ENCODE measurements at places on chromosomes 7 and 10.

DNA sequence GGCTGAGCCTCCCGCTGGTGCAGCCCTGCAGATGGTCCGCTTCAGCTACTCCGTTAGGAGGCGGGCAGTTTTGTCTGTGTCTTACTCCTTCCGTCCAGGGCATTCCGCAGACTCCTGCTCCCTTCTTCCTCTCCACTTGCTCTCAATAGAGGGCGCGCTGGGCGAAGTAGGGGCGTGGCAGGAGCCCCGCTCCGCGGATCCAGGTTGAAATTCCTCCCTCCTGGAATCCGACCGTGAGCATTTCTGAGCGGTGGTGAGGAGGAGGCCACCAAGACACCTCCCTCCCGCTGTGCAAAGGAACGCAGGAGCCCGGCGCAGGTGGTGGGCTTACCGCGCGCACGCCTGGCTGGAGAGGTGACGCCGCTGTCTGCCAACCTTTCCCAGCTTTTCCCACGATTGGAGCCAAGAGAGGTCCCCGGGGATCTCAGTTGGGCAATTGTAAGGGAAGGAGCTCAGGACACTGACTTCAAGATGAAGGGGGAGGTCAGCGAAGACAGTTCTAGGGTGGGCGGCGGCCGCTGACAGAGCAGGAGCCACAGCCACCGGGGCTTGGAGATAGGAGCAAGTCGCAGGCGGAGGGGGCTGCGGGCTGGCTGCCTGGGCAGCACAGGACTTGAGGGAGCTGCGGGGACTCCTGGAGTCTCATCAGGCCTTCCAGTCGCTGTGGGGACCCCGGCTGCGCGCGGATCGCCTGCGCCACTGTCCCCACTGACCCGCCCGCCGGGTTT, 1011.3 kb downstream of the XPNPEP1 start:
- DNase-seq: peak; percentile 62

DNA sequence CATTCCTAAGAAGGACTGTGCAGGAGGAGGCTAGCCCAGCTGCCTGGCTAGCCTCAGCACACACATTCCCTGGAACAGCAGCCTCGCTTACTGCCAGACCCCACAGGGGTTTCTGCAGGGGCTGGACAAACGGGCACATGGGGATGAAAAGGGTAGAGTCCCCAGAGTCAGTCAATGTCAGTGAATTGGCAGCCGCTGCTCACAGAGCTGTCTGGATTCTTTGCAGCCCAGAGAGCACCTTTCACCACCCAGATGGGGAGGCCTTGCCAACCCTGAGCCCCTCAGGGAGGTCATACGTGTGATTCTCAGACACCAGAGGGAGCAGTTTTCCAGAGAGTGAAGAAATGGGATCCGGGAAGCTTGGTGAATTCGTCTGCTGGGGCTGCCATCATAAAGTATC, 143.3 kb downstream of the KCNMA1 start:
- DNase-seq: peak; percentile 59

DNA sequence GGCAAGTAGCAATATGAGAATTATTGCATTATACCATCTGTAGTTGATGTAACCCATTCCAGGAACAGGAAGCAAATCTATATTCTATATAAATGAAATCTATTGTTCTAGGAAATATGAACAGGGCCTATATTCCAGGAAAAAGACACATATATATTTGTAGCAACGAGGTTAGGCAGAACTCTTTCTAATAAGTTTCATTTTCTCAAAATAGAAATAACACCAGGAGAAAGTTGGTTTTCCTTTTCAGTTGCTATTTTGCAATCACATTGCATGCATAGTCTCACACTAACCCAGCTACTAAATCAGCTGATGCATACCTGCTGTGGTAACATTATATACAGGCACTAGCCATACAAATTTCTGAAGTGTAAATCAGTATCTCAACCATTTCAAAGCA, 6.2 kb upstream of the IFIT2 start:
- peak; percentile 52 for DNase-seq

DNA sequence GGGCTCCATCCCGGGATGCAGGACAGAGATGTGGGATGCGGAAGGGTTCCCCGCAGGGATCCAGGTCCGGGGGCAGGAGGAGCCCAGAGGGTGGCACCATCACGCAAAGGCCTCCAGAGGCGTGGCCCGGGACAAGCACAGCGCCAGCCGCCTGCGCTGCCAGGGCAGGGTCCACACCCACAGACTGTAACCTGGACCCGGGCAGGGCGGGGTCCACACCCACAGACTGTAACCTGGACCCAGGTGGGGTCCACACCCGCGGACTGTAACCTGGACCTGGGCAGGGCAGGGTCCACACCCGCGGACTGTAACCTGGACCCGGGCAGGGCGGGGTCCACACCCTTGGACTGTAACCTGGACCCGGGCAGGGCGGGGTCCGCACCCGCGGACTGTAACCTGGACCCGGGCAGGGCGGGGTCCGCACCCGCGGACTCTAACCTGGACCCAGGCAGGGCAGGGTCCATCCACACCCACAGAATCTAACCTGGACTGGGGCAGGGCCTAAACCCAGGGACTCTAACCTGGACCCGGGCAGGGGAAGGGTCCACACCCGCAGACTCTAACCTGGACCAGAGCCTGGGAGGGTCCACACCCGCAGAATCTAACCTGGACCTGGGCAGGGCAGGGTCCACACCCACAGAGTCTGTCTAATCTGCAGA, 37.5 kb upstream of the SUN1 start:
- DNase-seq: no peak

- DNase-seq: no peak
Observed at GRCh38 chr7:506921-507622, 12.6 kb downstream of the PDGFA start.

- peak; percentile 37 for DNase-seq
Observed at GRCh38 chr7:41630741-41631140, 72.1 kb downstream of the INHBA start.

DNA sequence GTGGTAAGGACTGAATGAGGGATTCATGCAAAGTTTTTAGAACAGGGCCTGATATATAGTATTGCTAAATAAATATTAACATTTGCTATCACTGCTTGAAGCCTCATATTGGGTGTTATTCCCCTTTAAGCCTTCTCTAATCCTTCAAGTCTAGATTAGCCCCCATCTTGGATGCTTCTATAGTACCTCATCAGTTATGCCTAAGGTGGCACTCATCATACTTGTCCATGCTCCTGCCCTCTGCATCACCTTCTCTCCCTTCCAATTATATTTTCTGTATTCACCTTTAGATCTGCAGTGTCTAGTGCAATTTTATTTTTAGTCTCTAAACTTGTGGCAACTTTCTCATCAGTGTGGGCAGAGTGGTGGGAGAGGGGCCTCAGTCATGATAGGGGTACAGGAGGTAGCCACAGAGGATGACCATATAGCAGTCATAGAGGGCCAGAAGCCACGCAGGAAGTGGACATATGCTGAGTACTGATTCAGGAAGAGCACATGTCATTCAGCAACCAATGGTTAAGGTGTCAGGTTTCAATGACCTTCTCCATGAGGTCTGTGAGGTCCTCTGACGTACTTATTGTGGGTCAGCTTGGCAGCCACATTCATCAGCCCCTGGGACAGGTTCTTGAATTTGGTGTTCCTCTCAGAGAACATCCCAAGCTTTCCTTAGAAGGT, 2.5 kb downstream of the ENTPD1 start:
- peak; percentile 2 for DNase-seq

DNA sequence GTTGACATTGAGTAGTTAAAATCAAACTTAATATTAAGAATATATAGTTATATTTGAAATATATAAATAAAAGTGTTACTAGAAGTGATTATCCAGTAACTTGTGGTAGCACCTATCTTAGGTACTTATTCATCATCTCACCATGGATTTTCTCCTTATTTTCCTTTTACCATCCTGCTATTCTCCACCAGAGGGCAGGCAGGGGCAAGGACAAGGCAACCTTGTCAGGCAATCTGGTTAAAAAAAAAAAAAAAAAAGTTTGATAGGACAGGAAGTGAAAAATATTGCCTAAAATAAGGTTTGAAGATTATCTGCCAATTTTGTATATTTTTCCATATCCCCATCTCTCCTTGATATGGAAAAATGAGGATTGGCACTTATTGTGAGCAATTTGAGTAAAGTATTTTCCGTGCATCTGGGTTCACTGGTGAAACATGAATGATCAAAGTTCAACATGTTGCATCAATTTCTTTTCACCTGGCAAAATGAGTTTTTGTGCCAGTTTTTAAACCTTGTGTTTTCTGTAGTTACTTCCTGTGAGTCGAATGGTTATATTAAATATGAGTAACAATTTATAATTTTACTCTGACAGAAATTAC, 256.7 kb downstream of the AGMO start:
- peak; percentile 57 for DNase-seq

- DNase-seq: peak; percentile 88
Observed at GRCh38 chr7:17773289-17773626, 167.0 kb downstream of the SNX13 start.

DNA sequence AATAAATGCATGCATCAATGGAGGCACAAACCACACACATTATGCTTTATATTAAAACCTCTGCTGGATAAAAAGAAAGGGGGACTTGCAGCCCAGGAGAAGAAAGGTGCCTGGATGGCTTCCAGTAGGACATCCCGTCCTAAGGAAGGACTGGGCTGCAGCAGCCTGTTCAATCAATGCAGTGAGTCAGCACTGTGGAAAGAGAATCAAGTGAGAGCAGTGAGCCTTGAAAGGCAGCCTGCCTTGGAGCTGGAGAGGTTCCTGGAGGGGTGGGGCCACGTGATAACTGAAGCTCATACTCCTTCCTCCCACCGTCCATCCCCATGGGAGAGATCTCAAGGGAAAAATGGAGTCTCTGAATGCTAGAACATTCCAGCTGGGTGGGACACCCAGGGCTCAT, 501.2 kb downstream of the ADRA2A start:
- DNase-seq: no peak

DNA sequence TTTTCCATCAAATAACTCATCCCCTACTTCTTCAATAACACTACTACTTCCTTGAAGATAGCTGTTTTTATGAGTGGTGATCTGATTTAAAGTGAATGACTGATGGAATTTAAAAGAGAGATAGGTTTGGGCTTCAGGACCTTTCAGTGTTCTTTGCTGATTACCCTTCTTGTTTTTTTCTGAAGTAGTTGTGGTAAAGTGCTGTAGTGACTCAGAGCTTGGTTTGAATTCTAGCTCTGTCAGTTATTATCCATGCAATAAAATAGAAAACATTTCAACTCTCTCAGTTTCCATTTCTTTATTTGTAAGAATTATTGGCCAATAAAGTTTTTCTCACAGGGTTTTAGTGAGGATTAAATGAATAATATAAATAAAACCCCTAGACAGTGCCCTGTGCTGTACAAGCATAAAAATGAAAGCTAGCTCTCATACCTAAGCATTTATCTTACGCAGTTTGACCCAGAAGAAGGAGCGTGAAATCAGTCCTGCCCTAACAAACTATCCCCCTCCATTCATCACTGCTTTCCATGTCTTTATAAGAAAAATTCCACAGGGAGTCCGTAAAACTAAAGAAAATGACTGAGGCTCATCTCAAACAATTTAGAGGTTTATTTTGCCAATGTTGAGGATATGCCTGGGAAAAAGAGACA, 25.1 kb upstream of the AKAP9 start:
- peak; percentile 69 for DNase-seq
